Epithelial cell of proximal tubule (primary cell): ENCODE measurements at places on chromosomes 11 and 22.

GRCh38 chr11:2804189-2804588, 81.4 kb downstream of the CDKN1C start:
- no peak for DNase-seq

DNA sequence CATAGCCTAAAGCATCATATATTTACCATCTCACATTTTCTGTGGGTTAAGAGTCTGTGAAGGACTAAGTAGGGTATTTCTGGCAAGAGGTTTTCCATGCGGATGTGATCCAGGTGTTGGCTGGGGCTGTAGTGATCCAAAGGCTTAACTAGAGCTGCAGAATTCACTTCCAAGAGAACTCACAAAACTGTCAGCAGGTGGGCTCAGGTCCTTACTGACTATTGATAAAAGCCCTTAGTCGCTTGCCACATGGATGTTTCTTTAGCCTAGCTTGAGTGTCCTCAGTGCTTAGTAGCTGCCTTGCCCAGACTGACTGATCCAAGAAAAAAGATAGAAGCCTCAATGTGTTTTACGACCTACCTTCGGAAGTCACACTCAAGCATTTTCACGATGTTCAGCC, 250.8 kb downstream of the CNTN5 start:
- DNase-seq = no peak

DNA sequence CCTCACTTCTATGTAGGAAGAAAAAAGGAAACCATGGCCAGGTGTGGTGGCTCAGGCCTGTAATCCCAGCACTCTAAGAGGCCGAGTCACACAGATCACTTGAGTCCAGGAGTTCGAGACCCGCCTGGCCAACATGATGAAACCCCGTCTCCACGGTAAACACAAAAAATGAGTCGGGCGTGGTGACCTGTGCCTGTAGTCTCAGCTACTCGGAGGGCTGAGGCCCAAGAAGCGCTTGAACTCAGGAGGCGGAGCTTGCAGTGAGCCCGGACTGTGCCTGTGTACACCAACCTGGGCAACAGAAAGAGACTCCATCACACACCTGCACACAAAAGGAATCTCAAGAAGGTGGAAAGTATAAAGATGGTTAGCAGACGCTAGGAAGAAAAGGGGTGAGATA, 17.7 kb downstream of the DEFB131B start:
- no peak for DNase-seq

GRCh38 chr11:124415356-124415923, 9.2 kb downstream of the OR8B4 start:
- peak; percentile 13 for DNase-seq

- no peak for DNase-seq
These were observed 624 bp downstream of the CBL start for GRCh38 chr11:119206511-119207414.

DNA sequence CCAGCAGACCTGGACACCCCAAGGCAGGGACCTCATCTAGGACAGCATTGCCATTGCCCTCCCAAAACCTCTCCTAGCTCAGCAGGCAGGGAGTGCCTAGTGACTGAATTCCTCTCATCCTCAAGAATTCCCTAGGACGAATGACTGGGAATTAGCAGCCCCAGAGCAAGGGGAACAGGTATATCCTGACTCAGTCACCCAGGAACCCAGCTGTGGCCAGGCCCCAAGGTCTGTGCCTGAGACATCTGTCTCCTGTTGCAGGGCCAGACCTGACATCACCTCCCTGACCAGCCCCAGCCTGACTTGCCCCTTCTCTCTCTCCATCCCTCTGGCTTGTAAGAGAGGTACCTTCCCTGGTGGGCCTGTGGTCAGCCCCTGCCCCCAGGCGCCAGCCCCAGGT, 39.0 kb upstream of the SUSD2 start:
- DNase-seq = no peak

DNA sequence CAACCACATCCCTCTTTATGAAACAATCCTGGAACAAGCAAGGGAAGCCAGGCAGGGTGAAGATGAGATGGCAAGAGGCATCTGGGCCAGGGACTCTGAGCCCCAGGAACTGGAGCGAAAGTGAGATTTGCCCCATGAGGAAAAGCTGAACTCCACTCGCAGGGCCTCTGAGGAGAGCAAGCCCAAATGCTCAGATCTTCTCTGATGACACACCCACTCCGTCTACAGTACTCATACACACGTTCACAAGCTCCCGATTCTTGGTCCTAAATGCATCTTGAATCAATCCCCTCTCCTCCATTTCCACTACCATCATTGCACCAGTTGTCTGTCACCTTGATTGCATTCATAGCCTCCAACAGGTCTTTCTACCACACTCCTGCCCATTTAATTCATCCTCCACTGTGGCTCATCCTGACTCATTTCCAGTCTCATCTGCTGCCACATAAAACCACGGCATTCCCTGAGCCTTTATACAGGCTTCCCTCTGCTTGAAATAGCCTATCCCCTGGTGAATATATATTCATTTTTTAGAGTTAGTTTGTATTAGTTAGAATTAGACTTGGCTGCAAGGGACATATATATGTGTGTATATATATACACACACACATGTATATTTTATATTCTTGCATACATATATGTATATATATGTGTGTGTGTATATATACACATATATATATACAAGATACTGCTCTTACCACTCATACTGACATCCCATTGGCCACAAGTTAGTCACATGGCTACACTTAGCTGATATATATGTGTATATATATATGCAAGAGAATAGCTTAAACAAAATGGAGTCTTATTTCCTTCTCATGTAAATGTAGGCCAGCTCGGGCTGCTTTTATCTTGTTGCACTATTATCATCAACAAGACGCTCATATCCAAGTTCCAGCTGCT, 1.4 kb upstream of the APOA5 start:
- no peak for DNase-seq

- DNase-seq = no peak
These were observed 96.9 kb downstream of the MORC2 start for GRCh38 chr22:30871391-30872284.

GRCh38 chr11:122241566-122241965, 125.6 kb upstream of the BLID start:
- DNase-seq = no peak

- no peak for DNase-seq
These were observed 39.8 kb upstream of the SPTBN2 start for GRCh38 chr11:66768818-66769217.

DNA sequence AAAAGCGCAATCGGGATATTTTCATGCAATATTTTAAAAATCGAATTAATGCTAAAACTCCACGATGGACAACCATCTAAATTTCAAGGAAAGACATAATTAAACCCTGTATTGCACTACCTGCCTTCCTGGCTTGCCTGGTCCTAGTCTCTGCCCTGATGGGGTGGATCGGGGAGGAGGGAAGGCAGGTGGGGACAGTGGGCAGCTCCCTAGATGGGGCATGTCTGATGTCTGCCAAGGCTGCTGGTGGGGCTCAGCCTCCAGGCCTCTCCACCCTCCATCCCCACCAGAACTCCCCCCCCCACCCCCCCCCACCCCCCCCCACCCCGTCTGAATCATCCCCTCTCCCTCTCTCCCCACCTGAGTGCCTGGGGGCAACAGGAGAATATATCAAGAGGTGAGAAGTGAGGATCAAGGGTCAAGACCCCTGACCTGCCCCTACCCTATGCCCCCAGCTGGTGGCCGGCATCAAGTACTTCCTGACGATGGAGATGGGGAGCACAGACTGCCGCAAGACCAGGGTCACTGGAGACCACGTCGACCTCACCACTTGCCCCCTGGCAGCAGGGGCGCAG, 650 bp downstream of the CST6 start:
- no peak for DNase-seq

- DNase-seq = no peak
These were observed 624 bp upstream of the B4GALNT4 start for GRCh38 chr11:368414-369335.

DNA sequence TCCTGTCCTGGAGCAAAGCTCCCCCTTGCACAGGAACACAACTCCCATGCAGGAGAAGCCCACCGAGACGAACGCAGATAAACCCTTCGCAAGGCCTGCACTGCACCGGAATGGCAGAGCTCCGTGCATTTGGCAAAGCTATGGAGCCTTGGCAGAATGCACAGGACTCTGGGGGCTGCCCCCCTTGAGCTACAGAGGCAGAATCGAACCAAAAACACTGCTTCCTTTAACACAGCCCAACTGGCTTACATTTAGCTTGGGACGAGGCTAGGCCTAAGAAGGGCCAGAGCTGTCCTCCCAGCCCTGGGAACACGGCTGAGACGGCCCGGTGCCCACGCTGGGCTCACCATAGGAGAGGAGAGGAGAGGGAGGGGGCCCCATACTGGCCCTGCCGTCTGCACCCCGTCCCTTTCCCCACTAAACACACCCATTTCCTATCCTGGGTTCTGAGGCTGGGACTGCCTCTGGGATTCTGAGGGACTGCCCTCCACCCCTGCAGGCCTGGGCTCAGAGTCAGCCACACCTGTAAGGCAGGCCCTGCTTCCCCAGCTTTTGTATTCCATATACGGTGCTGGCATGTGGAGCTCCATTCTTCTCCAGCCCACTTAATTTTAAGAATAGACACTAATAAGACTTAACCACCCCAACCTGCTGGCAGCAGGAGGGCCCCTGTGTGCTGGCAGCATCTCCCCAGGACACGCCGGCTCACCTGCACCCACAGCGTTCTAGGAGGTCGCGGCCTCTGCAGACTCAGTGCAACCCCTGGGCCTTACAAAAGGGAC, 32.9 kb downstream of the PPM1F start:
- DNase-seq = no peak

- DNase-seq = no peak
These were observed 35.6 kb upstream of the PSMA1 start for GRCh38 chr11:14555818-14556217.

GRCh38 chr11:63762654-63763495, 5.7 kb downstream of the ZFTA start:
- no peak for DNase-seq

DNA sequence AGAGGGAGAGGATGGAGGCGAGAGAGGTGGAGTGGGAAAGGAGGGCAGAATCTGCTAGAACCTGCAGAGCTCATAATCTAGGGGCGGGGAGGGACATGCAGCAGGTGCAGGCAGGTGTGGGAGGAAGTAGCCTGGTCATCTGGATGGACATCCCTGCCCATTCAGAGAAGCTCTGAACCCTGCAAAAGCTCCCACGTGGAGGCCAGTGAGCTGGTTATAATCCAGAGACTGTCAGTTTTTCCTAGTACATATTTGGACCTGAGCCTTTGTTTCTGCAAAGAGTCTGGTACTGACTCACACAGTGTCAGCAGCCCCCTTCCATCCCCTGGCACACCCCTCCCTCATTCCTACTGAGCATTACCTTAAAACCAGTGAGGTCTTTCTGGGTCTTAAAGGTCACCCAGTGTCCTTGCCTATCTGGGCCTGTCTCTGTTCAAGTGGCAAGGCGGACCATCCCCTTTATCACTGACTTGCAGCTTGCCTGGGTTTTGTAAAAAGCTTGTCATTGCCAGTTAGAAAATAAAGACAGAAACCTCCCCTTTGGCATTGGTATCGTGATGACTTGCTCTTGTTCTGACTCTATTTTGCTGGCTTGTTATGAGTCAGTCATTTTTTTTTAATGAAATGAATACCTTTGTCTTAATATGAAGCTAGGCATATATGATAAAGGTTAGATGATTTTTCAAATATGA, 26.1 kb downstream of the PTPRJ start:
- no peak for DNase-seq

GRCh38 chr11:68043349-68044144, 4.7 kb downstream of the TCIRG1 start:
- no peak for DNase-seq

DNA sequence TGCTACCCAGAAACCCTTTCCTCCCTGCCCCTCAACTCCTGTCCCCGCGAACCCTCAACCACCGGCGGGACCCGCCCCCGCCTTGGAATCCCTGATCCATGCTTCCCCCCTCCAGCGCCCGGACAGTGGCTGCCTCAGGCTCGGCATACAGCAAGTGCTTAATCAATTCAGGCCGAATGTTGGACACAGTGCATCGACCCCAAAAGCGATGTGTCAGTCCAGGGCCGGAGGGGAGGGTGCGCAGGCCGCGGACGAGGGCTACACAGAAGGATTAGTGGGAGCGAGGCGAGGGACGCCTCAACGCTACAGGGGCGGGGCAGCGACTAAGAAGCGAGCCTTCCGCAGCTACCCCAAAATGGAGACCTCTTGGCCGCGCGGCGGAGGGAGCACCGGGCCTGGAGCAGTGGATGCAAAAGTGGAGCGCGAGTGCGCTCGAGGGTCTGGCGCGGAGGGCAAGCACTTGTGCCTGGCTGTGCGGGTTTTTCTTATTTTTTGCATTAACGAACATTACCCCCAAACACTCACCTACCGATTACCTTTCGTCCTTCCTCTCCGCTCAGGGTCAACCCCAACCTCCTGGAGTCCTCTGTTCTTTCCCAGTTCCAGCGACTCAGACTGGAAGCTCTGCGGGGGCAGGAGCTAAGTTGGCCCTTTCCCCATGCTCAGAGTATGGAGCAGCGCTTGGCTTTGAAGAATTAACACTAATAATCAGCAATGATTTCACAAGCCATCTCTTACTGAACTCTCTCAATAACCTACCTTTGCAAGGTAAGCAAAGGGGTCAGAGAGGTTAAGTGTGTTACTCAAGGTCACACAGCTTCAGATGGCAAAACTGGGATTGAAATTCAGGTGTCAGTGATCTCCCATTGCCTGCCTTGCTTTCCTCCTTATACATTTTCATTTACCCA, 30.0 kb upstream of the WNT11 start:
- DNase-seq = no peak

DNA sequence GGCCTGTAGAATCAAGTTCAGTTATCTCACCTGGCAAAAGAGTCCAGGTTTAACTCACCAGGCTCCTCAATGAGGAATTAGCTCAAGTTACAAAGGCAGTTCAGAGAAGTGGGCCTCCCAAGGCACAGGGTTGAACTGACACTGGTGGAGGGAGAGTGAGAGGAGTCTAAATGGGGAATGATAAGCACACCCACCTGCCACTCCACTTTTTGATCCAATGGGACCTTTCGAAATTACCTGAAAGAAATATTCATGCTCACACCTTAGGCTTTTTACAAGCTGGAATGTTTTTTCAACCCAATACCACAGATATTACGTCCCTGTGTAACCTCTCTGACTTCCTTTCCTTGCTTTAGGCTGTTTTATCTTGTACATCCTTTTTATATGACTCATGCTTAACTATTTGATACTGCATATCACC, 642.7 kb upstream of the TENM4 start:
- no peak for DNase-seq

DNA sequence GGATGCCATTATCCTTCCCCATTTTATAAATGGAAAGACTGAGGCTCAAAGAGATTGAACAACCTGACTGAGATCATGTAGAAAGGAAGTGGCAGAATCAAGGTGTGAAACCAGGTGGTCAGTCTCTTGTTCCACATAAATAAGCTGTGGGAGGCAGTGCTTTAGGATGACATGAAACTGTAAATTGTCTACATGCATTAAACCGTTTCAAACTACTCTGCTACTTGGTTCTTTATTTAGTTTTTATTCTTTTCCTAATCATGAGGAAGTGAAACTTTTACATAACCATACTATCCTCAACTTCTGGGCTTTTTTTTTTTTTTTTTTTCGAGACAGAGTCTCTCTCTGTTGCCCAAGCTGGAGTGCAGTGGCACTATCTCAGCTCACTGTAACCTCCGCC, 34.9 kb downstream of the CADM1 start:
- DNase-seq = no peak

- peak; percentile 86 for DNase-seq
These were observed 703 bp downstream of the POGLUT3 start for GRCh38 chr11:108497317-108498045.

GRCh38 chr22:28922540-28923244, 39.3 kb downstream of the ZNRF3 start:
- no peak for DNase-seq

GRCh38 chr11:112235750-112236390, 9.6 kb downstream of the PTS start:
- no peak for DNase-seq
